ENCODE measurements at places on chromosomes 7 and 10.
A peak's percentile ranks its signal among the peaks of the same experiment; 100 is the strongest.

DNA sequence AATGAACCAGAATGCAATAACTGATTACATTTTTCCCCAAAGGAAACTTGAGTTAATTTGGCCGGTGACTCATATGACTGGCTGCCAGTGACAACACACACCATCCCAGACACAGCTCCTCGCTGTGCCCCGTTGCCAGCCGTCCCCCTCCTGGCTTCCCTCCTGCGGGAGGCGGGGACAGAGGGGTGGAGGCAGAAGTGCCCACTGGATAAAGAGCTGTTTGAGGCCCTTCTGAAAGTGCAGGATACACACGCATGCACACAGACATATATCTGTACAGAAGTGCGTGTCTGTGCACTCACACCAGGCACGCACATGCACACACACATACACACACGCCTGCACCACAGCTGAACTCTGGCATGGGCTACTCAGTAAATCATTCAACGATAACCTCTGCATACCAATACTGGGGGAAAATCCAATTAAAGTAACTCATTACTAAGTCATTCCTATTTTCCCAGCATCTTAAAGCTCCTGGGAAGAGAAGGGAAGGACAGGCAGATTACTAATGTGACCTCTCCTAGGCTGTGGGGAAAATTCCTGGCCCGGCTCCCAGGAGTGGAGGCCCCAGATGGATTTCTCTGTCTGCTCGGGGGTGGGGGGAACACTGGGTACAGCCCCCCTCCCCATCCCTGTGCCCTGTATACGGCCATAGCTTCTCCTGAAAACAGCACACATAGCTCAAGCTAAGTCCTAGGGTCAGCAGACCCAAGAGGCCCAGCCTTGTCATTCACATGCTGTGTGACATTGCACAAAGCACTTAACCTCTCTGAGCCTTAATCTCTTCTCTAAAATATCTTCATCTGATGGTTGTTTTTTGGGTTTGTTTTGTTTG is 52.3 kb upstream of the MYL10 start:
- peak; percentile 80 for DNase-seq

- DNase-seq = no peak
Measured at GRCh38 chr10:118764195-118764594, 9.4 kb upstream of the CACUL1 start.

- no peak for DNase-seq
Measured at GRCh38 chr10:101140084-101140949, 9.2 kb downstream of the TLX1 start.

GRCh38 chr10:129660569-129660968 is 193.5 kb downstream of the MGMT start:
- DNase-seq = no peak

GRCh38 chr7:87934699-87935383 is 790 bp downstream of the ADAM22 start:
- DNase-seq = no peak

- DNase-seq = no peak
Measured at GRCh38 chr10:15856328-15857015, 3.8 kb downstream of the MINDY3 start.

GRCh38 chr7:45937301-45937700 is 16.2 kb upstream of the IGFBP3 start:
- DNase-seq = no peak

GRCh38 chr7:78435355-78435754 is 636.8 kb downstream of the PHTF2 start:
- DNase-seq = no peak

DNA sequence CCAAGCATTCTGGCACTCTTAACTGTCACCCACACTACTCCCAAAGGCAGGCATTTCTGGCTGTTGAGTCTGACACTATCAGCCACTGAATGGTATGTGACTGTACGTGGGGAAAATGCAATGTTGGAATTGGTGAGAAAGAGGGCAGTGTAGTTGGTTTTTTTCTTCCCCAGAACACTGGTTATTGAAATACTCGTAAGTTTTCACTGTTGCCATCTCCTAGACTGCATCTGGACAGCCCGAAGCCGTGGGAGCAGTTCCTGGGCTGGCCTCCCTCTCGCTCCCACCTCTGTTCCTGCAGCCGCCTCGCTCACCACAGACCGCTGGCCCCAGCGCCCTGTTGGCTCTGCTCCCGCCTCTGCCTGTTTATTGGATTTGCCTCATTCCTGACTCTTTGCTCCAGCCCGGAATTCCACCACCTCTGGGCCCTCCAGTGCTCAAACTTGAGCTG is 5.7 kb downstream of the PLCE1 start:
- DNase-seq = peak; percentile 88

GRCh38 chr7:134900166-134900982 is 85.9 kb upstream of the AGBL3 start:
- DNase-seq = no peak

DNA sequence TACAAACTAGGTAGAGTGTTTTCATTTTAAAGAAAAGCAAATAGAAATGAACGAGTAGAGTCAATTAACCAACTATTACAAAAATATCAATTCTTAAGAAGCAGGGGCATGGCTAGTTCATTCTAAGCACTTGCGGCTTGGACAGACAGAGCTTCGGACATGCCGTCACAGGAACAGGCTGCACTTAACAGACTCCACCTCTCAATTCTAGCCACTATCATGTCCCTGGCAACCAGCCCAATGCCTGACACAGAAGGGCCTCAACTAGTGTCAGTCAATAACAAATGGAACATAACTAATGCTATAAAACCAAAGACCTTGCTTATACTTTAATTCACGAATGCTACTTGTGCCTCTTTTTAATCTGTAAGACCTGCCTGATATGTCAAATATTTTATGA is 74.4 kb downstream of the TPK1 start:
- no peak for DNase-seq

DNA sequence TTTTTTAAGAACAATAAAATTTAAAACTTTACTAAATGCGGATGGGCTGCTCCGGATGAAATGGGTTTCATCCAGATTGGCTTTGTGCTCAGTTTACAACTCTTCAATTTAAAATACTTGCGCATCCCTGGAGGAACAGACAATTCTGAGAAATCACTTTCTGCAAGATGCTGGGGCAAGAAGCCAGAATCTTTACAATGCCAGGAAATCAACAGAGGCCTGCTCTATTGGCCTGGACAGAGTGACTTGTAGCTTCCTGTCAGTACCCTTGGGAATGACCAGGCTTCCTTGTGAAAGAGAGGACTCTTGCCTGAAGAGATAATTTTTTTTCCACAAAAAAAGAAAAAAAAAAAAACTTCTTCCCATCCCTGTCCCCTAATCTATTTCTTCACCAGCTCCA is 3.9 kb upstream of the FAM13C start:
- no peak for DNase-seq

GRCh38 chr10:86363184-86363832 is 3.3 kb downstream of the GRID1 start:
- DNase-seq = no peak

DNA sequence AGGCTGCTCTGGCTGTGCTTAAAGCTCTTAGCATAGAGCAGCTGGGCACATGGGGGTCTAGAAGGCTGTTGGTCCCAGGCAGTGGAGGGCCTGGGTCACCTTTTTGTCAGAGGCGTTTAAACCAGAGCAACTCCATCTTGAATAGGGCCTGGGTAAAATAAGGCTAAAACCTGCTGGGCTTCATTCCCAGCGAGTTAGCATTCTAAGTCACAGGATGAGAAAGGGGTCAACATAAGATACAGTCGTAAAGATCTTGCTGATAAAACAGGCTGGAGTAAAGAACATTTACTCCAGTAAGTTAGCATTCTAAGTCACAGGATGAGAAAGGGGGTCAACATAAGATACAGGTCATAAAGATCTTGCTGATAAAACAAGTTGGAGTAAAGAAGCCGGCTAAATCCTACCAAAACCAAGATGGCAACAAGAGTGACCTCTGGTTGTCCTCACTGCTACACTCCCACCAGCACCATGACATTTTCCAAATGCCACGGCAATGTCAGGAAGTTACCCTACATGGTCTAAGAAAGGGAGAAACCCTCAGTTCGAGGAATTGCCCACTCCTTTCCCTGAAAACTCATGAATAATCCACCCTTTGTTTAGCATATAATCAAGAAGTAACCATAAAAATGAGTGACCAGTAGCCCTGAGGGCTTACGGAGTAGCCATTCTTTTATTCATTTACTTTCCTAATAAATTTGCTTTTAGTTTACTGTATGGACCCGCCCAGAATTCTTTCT is 96.8 kb upstream of the PCBD1 start:
- DNase-seq = no peak

- DNase-seq = no peak
Measured at GRCh38 chr7:135233570-135233969, at the start of gene STRA8. Gene STRA8 (plus strand): TSS chr7:135233838. CDS start chr7:135240525, 6,687 bp downstream.

DNA sequence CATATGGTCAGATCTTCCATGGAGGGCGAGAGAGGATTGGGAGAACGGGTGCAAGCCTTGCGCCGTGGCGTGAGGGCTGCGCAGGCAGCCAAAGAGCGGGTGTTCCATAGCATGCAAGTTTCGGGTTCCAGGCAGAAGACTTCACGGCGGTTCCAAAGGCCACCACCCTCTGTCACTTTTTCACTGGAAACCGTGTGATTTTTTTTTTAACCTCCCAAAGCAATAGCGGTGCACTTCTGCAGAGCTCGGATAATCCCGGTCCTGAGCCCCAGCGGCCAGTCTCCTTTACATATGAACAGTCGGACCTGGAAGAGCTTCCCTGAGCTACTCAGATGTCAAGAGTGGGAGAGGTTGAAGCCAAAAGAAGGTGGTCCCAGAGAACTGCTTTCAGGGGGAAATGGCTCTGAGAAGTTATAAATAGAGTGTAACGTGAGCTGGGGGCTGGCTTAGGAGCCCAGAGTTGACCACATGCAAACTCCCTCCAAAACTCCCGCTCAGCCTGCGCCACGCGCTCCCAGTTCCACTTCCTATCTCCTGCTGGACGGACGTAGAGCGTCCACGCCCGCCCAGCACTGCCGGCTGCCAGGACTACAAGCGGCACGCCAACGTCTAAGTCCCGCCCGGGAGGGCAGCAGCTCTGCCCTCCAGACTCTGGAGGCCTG is at the start of gene MEOX2:
Gene MEOX2 (minus strand): TSS at position 389 of the 662 bp plus-strand sequence. CDS start 281 bp downstream, at position 108.
- DNase-seq = no peak

GRCh38 chr10:52623761-52624160 is 148.8 kb downstream of the MBL2 start:
- no peak for DNase-seq

- DNase-seq = no peak
Measured at GRCh38 chr10:51022933-51023585, 51.2 kb upstream of the PRKG1 start.

GRCh38 chr10:4217187-4217586 is 432.2 kb upstream of the KLF6 start:
- DNase-seq = no peak

GRCh38 chr7:78863281-78863680 is 590.2 kb downstream of the MAGI2 start:
- no peak for DNase-seq

DNA sequence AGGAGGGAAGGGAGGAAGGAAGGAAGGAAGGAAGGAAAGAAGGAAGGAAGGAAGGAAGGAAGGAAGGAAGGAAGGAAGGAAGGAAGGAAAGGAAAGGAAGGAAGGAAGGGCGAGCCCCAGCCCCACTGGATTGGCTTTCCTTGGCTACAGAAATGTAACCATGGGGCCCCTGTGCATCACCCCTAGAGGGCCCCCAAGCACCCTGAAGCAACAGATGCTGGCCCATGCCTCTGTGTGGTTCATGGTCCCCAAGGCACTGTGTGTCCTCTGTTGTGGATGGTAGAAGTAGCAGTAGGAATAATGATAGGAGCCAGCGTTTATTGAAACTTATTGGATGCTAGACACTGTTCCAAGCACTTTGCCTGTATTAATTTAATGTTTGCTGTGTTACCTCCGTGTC is 116.6 kb upstream of the MACROH2A2 start:
- no peak for DNase-seq

DNA sequence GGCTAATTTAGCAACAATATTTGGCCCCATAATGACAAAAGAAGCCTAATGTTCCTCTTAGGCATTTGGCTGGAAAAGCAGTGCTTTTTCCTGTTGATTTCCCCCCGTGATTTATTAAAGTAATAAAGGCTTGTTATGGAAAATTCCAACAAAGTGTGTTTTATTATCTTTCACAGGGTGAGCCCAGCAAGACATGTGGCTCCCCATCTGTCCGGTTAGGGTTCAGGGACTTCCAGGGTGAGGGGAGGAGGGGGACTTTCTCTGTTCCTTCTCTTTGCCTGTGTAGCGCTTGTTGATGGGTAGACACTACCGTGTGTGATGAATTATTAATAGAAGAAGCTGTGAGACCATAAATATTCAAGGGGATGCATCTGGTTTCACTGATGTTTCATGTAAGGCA is 39.0 kb downstream of the HTR5A start:
- DNase-seq = no peak

DNA sequence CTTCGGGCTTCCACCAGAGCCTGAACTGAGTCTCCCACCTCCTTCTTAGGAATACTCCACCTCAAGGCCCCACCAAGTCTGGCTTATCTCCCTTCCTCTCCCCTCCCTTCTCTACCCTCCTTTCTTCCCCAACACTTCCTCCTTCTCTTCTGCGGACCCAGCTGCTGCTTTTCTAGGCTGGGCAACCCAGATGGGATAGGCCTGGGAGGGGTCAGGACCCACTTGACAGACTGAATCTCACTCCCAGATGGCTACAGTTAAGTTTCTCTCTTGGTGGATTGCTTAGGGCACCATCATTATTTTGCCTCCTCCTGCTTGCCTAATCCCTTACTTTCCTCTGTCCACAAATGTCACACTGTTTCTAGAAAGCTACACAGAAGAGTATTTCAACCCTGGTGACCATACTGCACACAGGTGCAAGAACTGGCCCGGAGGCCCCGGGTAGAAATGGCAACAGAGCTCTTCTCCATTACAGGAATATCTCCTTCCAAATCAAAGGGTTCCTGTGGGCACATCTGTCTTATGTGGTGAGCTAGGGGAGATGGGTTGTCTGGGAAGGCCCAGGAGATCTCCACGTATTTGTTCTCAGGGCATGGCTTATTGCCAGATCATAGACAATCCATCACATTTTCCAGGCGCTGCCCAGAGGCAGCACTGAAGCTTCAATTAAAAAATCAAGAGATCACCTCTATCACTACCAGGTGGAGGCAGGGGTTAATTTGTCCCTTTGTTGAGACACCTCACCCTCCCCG is 5.1 kb upstream of the HOXA11 start:
- no peak for DNase-seq

- no peak for DNase-seq
Measured at GRCh38 chr7:93203496-93203895, 22.8 kb downstream of the HEPACAM2 start.

GRCh38 chr10:73894245-73894971 is 16.5 kb upstream of the PLAU start:
- DNase-seq = peak; percentile 89

DNA sequence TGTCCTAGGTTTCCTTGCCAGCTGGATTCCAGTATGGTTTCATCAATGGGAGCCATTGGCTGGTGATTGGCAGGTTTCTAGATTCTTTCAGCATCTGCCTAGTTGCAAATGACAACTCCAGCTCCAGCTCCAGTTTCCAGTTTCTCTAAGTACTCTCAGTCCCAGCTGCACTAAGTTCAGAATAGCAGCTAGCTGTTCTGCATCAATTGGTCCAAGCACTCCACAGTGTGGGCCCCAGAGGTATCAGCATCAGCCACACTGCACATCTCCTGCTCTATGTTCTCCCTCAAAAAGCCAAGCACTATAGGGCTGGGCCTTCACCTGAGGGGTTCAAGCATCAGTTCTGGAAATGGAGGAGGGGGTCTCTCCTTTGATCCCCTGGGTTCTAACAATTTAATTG is 143.4 kb downstream of the VPS50 start:
- no peak for DNase-seq

GRCh38 chr10:78371136-78371535 is 337.5 kb downstream of the RPS24 start:
- DNase-seq = no peak

Measured in AG09309 (cell line).